ENCODE measurements at places on chromosomes 5 and 9. TPM values are rescaled to one million over a fixed set of nuclear protein-coding genes. Genes with fewer than 3 reads are reported as not detected.

The RAB3C gene
- not detected for total RNA-seq

The DAB2IP gene
- 0.08 TPM for total RNA-seq

The MARVELD2 gene
- total RNA-seq = 0.18 TPM

The FAM169A gene
- 5.6 TPM for total RNA-seq

The DMRT3 gene
- not detected for total RNA-seq

The ZNF782 gene
- 4.3 TPM for total RNA-seq

The CDH9 gene
- total RNA-seq = not detected

The GADD45G gene
- 7.7 TPM for total RNA-seq

The TRIP13 gene
- 38.6 TPM for total RNA-seq

The SCGB3A2 gene
- not detected for total RNA-seq

The F2R gene
- 7.5 TPM for total RNA-seq

Data from activated CD8-positive, alpha-beta T cell treated with anti-CD3 and anti-CD28 coated beads, Interleukin-2, amount 10 ng/mL, durations not matched to agents 7 days and 5 days (primary cell).